ENCODE measurements at places on chromosomes 3 and 15. TPM values are rescaled to one million over a fixed set of nuclear protein-coding genes. Genes with fewer than 3 reads are reported as not detected.

The MOBP gene
- total RNA-seq: 0.09 TPM

The COL8A1 gene
- total RNA-seq: 686 TPM

The SPPL2A gene
- 69.5 TPM for total RNA-seq

The TMEM44 gene
- total RNA-seq: 76.4 TPM

The SCN11A gene
- total RNA-seq: 0.09 TPM

The SPATA12 gene
- 0.18 TPM for total RNA-seq

The DUOXA2 gene
- total RNA-seq: not detected

The PLSCR5 gene
- total RNA-seq: not detected

The TUSC7 gene
- not detected for total RNA-seq

The CGNL1 gene
- 20.9 TPM for total RNA-seq

The C3orf20 gene
- total RNA-seq: under 0.01 TPM

The ACSBG1 gene
- not detected for total RNA-seq

The CCR3 gene
- not detected for total RNA-seq

The LTF gene
- total RNA-seq: 0.09 TPM

The ANKRD63 gene
- 0.09 TPM for total RNA-seq

The NPAP1 gene
- total RNA-seq: not detected

The SIDT1 gene
- not detected for total RNA-seq

The TOMM70 gene
- total RNA-seq: 33.6 TPM

The KLHL6 gene
- 5.9 TPM for total RNA-seq

The CHRFAM7A gene
- 2.9 TPM for total RNA-seq

The ACOX2 gene
- total RNA-seq: 4.0 TPM

The PLCB2 gene
- 2.0 TPM for total RNA-seq

The HIGD2B gene
- not detected for total RNA-seq

The ISL2 gene
- total RNA-seq: 0.47 TPM

The KBTBD8 gene
- 3.5 TPM for total RNA-seq

The ITIH1 gene
- total RNA-seq: not detected

The NUSAP1 gene
- 27.9 TPM for total RNA-seq

The GLDN gene
- 0.09 TPM for total RNA-seq

The NME9 gene
- not detected for total RNA-seq

The FAM131A gene
- 21.1 TPM for total RNA-seq

The FBXW12 gene
- not detected for total RNA-seq

The TMEM39A gene
- total RNA-seq: 25.9 TPM

The ATP8B4 gene
- under 0.01 TPM for total RNA-seq

The SPCS1 gene
- total RNA-seq: 36.6 TPM

The TMEM212 gene
- total RNA-seq: not detected

The ZNF662 gene
- total RNA-seq: 0.36 TPM

The LRRK1 gene
- 16.9 TPM for total RNA-seq

The FOXL2NB gene
- total RNA-seq: 0.09 TPM
